Progenitor cell of endocrine pancreas (in vitro differentiated cells): ENCODE measurements at places on chromosomes 13 and 19. TPM values are rescaled to one million over a fixed set of nuclear protein-coding genes. Genes with fewer than 3 reads are reported as not detected.

- no peak overlapping the region for H3K27ac ChIP-seq
- peaks cover 1% of the 10 kb centered on the region for H3K36me3 ChIP-seq
- no peak overlapping the region for H3K4me3 ChIP-seq
Measured at GRCh38 chr13:59877933-59878332, 285.8 kb downstream of the DIAPH3 start.

The RXFP2 gene
- total RNA-seq = not detected in 2 replicates

- no peak for DNase-seq
- H3K27ac ChIP-seq = no peak overlapping the region
- H3K36me3 ChIP-seq = no peaks in the 10 kb centered on the region
Measured at GRCh38 chr13:101726681-101727080, 274.2 kb downstream of the ITGBL1 start.

DNA sequence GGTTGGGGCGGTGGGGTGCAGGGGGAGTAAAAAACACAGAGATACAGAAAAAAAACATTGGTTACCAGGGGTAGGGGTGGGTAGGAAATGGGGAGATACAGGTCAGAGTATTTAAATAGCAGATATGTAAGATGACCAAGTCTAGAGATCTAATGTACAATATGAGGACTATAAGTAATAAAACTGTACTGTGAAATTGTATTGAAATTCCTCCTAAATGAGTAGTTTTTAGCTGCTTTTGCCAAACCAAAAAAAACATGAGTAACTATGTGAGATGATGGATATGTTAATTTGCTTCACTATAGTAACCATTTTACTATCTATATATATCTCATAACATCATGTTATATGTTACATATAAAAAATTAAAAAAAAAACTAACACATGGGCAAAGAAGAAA is 29.6 kb downstream of the VWA8 start:
- no peak for DNase-seq
- H3K27me3 ChIP-seq = no peaks in the 10 kb centered on the region
- H3K4me1 ChIP-seq = no peaks in the 10 kb centered on the region
- peaks cover 28% of the 10 kb centered on the region for H3K36me3 ChIP-seq
- no peak overlapping the region for H3K4me3 ChIP-seq

DNA sequence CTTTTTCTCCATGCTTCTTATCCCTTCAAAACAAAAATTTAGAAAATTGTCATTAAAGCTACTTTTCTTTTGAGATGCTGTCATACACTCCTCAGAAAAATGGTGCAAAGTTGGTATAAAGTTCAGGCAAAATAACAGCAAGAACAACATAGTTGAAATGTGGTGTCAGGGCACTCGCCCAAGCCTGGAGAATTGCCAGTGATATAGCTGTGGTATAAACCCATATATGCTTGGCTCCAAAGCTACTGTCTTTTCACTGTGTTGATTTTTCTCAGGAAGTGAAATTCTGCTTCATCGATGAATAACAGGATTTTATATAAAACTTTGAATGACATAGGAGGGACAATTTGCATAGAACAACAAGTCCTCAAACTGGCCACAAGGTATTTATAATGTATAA is 2532.9 kb downstream of the PCDH9 start:
- no peak for DNase-seq
- no peaks in the 10 kb centered on the region for H3K36me3 ChIP-seq
- no peaks in the 10 kb centered on the region for H3K4me1 ChIP-seq
- H3K27me3 ChIP-seq = no peaks in the 10 kb centered on the region
- no peak overlapping the region for H3K4me3 ChIP-seq

The MZF1 gene
- 70.9 and 71.3 TPM in 2 replicates for total RNA-seq

DNA sequence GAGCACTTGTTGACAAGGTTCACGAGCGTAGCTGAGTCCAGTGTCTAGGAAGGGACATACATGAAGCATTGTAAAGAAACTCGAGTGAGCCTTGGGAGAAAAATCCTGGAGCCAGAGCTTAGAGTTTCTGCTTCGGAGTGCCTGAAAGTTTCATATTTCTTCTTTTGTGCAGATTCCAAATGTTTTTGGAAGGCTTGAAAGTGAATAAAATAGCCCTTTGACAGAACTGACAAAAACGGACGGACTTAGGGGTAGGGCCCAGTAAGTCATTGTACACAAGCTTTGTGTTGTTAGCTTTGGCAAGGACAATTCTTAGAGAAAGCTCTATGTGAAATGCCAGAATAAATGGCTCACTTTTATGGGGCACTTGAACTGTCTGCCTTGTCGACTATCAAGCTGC is 2.8 kb downstream of the RNF113B start:
- peaks cover 28% of the 10 kb centered on the region for H3K36me3 ChIP-seq
- no peak for DNase-seq
- peaks cover 47% of the 10 kb centered on the region for H3K4me1 ChIP-seq
- peak overlapping the region; percentile 39 for H3K27ac ChIP-seq
- H3K4me3 ChIP-seq = no peak overlapping the region
- no peaks in the 10 kb centered on the region for H3K27me3 ChIP-seq

GRCh38 chr13:46377554-46377953 is 9.5 kb downstream of the RUBCNL start:
- no peak overlapping the region for H3K27ac ChIP-seq
- no peaks in the 10 kb centered on the region for H3K36me3 ChIP-seq
- no peak for DNase-seq
- H3K27me3 ChIP-seq = peaks cover 4% of the 10 kb centered on the region

DNA sequence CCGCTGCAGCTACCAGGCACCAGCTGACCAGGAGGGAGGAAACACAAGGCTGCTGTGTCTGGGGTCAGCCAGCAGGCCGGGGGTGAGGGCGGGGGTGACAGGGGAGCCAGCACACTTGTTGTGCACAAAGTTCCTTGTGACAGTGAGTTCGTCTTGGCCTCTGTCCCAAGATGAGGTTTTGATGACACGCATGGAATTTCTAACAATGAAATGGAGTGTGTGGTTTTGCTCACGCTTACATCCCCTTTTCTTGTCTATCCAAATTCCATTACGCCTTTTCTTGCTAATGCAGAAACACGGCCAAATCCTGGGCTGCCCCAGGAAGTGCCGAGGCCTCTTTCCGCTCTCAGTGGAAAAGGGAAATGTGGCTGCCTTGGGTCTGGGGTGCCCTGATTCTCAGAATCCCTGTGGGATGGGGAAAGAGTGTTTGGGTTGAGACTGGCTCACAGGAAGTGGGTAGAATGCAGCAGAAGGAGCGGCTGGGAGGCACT is 73.8 kb downstream of the GADD45B start:
- H3K36me3 ChIP-seq = no peaks in the 10 kb centered on the region
- no peak for DNase-seq
- peaks cover 2% of the 10 kb centered on the region for H3K27me3 ChIP-seq
- H3K4me1 ChIP-seq = peaks cover 8% of the 10 kb centered on the region
- no peak overlapping the region for H3K27ac ChIP-seq

- peaks cover 8% of the 10 kb centered on the region for H3K4me1 ChIP-seq
- DNase-seq = no peak
- H3K27ac ChIP-seq = no peak overlapping the region
- H3K36me3 ChIP-seq = no peaks in the 10 kb centered on the region
- no peaks in the 10 kb centered on the region for H3K27me3 ChIP-seq
Measured at GRCh38 chr19:17490411-17490810, 20.1 kb downstream of the SLC27A1 start.

- H3K36me3 ChIP-seq = no peaks in the 10 kb centered on the region
- H3K4me1 ChIP-seq = peaks cover 7% of the 10 kb centered on the region
- no peak overlapping the region for H3K4me3 ChIP-seq
- H3K27ac ChIP-seq = no peak overlapping the region
- H3K27me3 ChIP-seq = no peaks in the 10 kb centered on the region
Measured at GRCh38 chr13:48567515-48568369, 34.9 kb upstream of the RCBTB2 start.
